ENCODE measurements at places on chromosomes 7 and 10.
A peak's percentile ranks its signal among the peaks of the same experiment; 100 is the strongest.

DNA sequence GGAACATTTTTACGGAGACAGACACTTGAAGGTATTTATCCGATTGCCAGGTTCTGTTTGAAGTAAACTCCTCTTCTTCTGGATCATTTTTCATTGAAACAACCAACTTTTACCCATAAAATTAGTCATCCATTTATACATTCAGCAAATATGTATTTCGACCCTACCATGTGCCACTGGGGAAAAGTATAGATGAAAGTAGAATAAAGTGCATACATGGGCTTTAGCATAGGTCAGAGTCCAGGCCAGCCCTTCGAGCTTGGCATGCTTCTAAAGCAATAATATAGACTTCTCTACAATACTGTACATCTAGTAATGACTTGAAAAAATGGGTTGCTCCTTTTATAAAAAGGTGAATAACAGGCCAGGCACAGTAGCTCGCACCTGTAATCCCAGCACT, 10.1 kb downstream of the SLC25A16 start:
- no peak for ATAC-seq

DNA sequence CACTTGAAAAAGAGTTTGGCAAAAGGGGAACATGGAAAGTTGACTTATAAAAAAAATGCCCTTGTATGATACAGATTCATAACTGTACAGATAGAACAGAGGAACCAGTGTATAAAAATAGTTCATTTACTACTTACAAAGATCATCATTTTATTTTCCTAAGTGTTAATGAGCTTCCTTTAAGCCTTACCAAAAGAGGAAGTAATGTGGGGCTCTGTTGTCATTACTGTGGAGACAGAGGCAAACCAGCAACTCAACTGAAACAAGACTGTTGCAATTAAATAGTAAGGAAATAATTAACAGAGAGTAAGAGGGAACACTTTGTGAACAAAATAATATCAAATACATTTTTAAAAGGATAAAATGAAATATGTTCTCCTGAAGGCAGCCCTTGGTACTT, 526.2 kb upstream of the ADARB2 start:
- ATAC-seq, result no peak

DNA sequence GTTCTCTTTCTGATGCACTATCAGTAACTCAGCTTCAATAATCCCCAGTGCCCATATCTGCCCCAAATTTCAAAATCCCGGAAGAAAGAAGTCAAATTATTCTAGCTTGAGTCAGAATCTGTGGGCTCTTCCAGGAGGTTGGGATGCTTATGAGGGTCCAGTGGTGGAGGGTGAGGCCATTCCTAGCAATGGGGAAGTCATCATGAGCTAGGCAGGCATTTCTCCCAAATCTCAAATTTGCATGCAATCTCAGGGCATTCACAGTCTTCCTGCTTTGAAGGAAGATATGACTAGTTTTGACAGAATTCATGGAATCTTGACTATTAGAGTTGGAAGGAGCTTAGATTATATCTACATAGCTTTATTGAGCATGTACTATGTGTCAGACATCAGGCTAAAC, 164.3 kb upstream of the AGK start:
- no peak for ATAC-seq

DNA sequence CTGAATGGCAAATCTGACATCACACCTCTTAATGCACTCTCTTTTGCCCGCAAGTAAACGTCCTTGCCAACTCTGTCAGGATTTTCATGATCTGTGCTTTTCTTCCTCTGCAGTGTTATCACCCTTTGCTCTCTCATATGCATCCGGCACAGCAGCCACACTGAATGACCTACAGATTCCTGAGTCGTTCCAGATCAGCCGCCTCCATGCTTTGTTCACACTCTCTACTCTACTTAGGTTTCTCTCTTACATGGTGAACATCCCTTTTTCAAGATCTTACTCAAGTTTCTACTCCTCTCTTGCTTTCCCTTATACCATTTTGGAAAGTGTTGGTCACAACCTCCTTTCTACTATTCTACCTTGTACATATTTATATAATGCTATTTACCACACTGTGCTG, 127.7 kb upstream of the AOAH start:
- ATAC-seq, result no peak

- ATAC-seq, result no peak
Measured at GRCh38 chr7:132785870-132786269, 209.6 kb upstream of the PLXNA4 start.

DNA sequence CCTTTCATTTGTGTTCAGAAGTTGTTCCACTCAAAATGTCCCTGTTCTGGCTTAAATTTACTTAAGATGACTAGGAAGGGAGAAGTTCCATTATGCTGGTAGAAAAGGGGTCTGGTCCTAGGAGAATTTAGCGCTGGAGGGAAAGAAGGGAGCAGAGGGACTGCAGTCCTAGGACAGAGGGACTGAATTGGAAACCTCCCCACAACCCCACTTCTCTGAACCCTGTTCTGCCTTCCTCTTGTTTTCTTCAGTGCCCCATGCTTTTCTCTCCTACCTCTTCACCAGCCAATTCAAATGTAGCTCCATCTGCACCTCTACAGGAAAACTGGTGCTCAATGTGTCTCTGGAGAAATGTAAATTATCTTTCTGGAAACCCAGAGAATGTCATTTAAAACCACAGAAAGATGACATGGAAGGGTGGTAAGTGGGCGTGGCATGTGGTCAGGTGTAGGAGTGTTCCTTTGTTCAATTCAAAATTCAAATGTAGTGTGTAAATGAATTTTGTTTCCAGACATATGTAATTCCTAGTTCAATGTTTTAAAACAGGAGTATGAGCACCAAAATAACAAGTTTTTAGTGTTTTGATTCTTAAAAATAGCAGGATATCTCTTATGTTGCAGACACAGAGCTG, 24.0 kb upstream of the RHOBTB1 start:
- no peak for ATAC-seq

DNA sequence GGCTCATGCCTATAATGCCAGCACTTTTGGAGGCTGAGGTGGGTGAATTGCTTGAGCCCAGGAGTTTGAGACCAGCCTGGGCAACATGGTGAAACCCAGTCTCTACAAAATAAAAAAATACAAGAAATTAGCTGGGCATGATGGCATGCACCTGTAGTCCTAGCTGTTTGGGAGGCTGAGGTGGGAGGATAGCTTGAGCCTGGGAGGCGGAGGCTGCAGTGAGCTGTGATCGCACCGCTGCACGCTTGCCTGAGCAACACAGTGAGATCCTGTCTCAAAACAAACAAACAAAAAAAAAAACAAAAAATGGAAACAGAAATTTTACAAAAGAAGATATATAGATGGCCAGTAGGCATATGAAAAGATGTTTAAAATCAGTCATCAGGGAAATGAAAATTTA, 57.1 kb downstream of the PTEN start:
- ATAC-seq, result no peak

GRCh38 chr7:44431091-44431608, 59.3 kb downstream of the NUDCD3 start:
- peak; percentile 49 for ATAC-seq

DNA sequence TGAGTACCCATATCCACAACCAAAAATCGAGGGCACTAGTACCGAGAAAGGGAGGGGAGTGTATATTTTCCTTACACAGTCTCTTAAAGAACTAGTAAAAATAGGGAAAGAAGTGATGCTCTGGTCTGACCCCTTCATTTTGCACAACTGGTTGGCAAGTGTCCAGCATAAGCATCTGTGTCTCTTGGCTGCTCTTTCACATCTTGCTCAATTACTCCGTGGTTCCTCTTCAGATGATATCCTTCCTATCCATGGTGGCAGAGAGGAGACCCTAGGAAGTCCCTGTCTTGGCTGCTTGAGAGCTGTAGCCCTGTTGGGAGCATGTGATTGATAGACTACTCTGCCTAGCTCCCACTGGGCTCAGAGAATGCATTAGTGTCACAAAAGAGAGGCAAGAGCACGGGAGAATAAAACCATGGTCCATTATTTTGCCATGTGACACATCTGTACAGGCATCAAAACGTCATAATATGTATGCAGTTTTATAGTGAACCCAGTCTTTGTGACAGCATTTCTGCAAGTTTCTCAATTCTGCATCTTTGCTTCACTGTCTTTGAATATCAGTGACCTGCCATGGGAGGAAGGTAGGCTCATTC, 111.8 kb upstream of the ANKRD1 start:
- ATAC-seq, result no peak

GRCh38 chr10:44799966-44800365, 111.2 kb upstream of the TMEM72 start:
- no peak for ATAC-seq

DNA sequence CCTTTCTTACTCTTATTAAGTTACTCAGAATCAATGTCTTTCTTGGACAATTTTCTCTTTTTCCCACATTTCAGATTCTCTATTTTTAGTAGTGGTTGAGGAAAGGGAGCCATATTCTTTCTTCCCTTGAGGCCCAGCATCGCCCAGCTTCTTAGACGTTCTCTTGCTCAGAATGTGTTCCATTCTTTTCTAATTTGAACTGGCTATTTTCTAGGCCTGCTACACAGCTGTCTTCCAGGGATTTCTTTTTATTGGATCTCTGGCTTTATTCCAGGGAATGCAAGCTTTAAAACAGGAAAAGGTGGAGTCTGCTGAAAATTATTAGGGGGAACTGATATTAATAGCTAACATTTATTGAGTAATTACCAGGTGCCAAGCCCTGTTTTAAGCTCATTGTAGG, 58.3 kb downstream of the WIPF3 start:
- no peak for ATAC-seq

GRCh38 chr7:94655126-94655847, 646 bp downstream of the SGCE start:
- no peak for ATAC-seq

GRCh38 chr10:131149586-131149985, 161.9 kb downstream of the TCERG1L start:
- no peak for ATAC-seq

DNA sequence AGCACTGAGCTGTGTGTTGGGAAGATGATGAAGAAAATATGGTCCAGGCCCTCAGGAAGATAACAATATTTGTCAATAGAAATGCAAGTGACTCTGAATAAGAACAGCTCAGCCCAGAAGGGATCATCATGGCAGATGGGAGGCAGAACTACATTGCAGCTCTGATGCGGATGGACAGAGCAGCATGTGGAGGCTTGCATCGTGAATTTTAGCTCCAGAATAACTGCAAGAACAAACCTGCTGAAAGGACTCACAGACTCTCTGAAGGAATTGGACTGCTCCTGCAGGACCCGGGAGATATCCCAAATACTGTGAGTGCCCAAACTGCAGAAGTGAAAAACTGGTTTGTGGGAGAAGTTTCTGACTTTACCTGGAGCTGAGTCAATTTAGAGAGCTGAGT, 80.6 kb upstream of the LAMB4 start:
- ATAC-seq, result no peak

DNA sequence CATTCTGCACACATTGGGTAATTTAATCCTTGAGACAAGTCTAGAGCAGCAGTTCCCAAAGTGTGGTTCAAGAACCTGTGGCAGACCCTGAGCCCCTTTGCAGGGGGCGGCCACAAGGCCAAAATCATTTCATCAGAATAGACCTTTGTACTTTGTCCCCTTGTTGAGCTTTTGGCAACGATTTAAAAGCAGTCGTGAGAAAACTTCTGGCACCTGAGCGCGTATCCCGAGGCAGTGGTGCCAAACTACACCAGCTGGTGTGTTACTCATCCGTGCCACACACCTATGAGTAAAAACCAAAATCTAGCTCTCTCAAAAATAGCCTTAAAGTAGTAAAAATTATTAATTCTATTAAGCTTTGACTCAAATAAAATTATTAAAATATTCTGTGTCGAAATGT, 306.8 kb downstream of the SDK1 start:
- ATAC-seq, result no peak

DNA sequence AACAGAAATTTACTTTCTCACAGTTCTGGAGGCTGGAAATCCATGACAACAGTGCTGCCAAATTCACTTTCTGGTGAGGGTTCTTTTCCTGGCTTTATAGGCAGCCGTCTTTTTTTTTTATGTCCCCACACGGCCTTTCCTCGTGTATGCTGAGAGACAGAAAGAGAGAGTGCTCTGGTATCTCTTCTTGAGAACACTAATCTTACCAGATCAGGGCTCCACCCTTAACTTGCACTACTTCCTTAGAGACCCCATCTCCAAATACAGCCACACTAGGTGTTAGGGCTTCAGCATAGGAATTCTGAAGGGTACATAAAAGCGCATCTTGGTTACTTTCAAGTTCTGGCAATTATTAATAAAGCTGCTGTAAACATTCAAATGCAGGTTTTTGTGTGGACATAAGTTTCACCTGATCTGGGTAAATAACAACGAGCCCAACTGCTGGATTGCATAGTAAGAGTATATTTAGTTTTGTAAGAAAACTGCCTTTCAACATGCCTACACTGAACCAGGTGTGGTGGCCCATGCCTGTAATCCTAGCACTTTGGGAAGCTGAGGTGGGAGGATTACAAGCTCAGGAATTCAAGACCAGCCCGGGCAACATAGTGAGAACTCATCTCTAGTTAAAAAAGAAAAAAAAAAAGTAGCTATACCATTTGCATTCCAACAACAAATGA, 8.2 kb upstream of the C1GALT1 start:
- no peak for ATAC-seq

DNA sequence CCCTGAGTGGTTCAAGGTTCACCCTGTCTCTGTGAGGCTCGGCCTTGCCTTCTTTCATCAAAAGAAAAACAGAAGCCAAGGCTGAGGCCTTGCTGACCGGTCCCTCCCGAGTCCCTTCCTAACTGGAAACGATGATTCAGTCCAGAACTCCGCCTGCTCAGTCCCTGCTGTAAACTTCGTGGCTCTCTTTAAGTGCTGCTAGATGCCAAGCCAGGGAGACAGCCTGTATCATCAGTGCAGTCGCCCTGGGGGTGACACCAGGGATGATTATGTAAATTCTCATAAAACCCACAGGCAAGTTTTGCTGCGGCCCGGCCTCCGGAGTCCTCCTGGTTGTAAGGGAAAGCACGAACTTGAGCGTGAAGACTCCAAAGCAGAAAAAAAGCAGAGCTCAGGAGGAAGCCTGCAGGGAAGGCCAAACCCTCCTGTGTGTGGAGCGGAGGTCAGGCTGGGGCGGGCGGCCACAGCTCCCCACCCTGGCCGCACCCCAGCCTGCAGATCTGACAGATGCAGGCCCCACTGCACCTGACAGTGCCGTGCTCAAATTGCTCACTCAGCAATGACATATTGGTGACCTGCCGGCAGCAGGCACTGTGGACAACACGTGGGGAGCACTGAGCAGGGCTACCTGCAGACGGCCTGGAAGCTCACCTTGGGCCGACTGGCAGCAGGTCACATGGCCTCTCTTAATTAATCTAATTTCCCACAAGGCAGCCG, 123.4 kb downstream of the DYNC2I1 start:
- no peak for ATAC-seq

DNA sequence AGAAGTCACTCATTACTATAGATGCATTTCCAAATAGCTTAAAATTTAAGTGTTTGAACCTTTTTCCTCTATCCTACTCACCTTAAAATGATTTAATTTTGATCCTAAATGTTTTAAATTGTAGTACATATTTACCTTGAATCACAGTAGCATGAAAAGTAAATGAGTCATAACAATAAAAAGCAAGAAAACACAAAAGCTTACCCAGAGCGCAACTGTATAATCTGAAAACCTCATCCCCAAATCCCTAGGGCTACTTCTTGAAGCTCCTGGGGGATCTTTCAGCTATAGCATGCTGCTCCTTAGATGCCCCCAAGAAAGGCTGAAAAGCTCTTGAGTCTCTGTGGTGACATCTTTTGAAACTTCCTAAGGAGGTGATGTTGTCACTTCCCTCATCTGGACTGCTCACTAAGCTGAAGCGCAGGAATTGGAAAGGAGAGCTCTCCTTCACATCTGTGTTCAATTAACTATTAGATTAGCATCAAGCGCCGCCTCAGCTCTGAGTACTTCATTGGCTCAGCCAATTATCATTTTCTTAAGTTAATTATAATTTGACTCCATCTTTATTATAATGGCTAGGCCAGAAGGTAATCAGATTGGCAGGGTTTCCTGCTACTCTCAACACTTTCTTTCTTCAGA, 60.2 kb downstream of the SEMA3E start:
- ATAC-seq, result no peak

- no peak for ATAC-seq
Measured at GRCh38 chr10:65350611-65351010, 1575.2 kb upstream of the LRRTM3 start.
